ENCODE measurements at places on chromosomes 2 and 18.

DNA sequence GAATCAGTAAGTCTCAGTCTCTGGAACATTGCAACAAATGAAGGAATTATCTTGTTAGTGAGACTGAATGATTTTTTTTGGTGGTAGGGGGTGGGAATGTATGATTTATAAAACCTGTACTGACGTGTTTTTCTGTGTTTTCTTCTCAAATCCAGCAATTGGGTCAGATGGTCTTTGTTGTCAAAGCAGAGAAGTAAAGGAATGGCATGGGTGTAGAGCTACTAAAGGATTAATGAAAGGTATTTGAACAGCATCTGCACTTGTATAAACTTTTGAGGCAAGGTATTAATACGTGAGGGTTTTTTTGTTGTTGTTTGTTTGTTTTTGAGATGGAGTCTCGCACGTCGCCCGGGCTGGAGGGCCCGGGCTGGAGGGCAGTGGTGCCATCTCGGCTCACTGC is 10.7 kb downstream of the DDX1 start:
- DNase-seq, result no peak

DNA sequence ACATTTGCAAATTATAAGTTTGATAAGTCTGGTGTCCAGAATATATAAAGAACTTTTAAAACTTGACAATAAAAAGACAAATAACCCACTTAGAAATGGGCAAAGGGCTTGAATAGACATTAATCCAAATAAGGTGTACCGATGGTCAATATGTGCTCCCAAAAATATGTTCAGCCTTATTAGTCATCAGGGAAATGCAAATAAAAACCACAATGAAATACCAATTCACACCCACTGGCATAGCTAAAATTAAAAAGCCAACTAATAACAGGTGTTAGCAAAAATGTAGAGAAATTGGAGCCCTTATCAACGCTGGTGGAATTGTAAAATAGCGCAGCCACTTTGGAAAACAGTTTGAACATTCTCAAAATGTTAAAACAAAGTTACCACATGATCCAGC is 79.0 kb upstream of the SCG2 start:
- DNase-seq, result no peak

DNA sequence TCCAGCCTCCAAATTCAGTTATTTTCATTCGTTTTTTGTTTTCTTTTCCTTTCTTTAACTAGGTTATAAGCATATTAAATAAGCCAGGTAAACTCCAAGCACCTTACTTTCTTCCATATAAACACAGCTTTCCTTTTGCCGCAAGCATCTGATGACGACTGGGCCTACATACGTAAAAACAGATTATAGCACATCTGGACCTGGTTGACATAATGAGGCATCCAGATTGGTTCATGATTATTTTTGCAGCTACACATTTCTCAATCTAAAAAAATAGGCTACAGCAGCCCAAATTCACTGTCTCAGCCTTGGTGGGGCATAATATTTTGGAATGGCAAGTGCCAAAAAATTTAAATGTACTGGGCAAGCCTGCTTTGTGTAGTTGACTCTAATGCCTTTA is 7.7 kb downstream of the CYP1B1 start:
- DNase-seq, result no peak

DNA sequence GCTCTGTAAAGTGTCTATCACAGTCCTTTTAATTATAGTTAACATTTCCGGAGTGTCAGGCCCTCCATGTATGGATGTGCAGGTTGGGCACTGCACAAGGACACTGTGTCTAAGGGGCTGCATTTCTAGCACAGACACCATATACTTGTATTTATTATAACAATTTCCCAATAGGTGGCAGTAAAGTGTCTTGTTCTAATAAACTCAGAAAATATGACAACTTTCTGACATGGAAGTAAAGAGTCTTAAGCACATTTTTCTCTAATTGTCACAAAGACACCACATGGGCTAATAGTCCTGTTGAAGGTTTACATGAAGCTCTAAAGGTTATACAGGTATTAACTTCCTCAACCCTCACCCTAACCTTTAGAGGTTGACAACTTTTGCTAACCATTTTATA is 156.6 kb downstream of the DYSF start:
- DNase-seq, result peak; percentile 67

- DNase-seq, result no peak
Observed at GRCh38 chr2:85914922-85915321, 26.1 kb upstream of the ST3GAL5 start.

- no peak for DNase-seq
Observed at GRCh38 chr2:220499225-220499624, 871.8 kb downstream of the SLC4A3 start.

DNA sequence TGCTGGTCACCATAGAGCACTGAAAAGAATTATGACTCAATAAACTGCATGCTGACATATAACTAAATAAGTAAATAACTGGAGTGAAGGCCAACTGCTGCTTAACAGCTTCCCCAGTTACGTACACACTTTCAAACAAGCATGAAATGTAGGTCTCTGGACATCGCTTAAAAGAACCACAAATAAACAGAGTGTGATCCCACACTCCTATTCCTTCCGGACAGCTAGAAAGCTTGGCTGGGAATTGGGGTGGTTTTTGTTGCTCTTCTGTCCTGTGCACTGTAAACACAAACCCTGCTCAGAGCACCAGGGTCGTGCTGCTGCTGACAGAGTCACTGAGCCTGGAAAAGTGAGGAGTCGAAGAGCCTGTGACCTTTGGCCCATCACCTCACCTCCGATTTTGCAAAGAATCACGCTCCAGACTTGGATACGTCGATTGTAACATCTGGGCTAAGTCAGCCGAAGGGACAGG is 162.7 kb upstream of the NT5C1B start:
- DNase-seq, result no peak

GRCh38 chr2:178530625-178531142 is 50.4 kb downstream of the PLEKHA3 start:
- DNase-seq, result no peak

- DNase-seq, result no peak
Observed at GRCh38 chr2:102893870-102894269, 132.0 kb downstream of the TMEM182 start.
